ENCODE measurements at places on chromosomes 6 and 20.

DNA sequence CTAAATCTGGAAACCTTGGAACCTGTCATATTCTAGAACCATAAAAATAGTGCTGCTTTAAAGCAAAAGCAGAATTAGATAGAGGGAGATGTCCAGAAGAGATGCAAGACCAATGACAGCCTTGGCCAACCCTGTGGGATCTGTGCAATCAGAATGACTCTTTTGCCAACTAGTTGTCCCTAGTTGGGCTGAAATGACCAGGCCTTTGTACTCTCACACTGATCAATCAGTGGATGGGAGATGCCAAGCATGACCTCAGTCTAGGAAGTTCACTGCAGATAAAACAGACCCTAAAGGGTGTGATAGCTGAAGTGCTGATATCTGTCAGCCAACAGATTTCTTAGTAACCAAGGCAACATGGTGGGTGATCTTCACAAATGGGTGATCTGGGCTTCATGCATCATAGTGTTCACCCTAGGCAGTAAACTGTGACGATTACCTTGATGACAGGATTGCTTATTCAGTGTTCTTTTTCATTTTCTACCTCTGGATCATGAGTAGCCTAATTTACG is 52.1 kb downstream of the BCKDHB start:
- DNase-seq, result no peak

- DNase-seq, result no peak
Observed at GRCh38 chr20:22574545-22575086, 9.8 kb downstream of the FOXA2 start.

DNA sequence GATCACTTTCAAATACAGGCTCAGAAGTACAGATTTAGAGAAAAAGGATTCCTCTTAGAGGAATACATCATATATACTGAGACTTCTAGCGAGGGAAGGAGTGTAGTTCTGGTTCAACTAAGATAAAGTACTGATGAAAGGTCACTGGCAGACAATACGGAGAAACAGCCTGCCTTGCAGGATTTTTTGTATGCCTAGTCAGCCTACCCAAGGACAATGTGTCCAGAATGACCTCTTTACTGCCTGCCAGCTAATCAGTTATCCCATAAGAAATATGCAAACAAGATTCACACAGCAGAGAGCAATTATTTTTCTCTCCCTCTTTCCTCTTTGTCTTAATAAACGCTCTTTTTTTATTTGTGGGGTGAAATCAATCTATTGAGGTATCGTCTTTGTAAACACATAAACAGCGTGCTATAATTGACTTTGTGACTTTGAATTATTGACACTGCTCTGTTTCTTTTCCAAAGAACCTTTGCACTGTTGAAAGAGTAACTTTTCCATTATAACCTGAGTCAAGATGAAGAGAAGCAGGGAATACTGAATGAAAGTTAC is 1.4 kb upstream of the TSPYL4 start:
- no peak for DNase-seq

- peak; percentile 56 for DNase-seq
Observed at GRCh38 chr6:116268589-116269293, 11.0 kb downstream of the TSPYL1 start.

DNA sequence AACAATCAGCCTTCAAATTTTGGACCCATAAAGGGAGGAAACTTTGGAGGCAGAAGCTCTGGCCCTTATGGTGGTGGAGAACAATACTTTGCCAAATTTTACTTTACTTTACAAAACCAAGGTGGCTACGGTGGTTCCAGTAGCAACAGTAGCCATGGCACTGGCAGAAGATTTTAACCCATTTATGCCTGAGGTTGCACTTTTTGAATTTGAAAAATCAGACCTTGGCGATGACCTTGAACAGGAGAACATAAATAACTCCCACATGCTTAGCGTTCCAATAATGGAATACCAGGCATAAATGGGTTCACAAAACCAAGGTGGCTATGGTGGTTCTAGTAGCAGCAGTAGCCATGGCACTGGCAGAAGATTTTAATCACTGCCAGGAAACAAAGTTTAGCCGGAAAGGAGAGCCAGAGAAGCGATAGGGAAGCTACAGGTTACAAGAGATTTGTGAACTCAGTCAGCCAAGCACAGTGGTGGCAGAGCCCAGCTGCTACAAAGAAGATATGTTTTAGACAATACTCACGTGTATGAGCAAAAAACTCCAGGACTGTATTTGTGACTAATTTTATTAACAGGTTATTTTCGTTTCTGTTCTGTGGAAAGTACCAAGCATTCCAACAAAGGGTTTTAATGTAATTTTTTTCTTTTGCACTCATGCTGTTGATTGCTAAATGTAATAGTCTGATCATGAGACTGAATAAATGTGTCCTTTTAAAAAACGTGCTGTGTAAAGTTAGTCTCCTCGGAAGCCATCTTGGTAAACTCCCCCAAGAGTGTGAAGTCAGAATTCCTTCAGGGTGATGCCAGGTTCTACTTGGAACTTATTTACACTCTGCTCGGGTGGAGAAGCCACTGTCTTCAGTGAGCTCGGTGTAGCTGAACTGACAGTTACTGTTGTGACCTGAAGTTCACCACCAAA is 6.7 kb downstream of the SFT2D1 start:
- no peak for DNase-seq

DNA sequence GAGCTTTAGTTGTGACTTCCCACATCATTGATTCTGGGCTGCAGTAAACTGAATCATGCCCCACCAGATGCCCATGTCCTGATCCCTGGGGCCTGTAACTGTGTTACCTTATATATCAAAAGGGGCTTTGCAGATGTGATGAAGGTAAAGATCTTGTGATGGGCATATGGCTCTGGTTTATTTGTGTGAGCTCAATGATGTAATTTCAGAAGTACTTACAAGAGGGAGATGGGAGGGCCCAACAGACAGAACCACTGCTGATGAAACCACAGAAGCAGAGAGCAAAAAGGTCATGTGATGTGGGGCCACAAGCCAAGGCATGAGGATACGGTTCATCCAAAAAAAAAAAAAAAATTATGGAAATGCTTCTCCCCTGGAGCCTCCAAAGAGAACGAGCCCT is 118.7 kb downstream of the TOX2 start:
- DNase-seq, result no peak

GRCh38 chr6:46191961-46192360 is 21.2 kb upstream of the ENPP5 start:
- DNase-seq, result no peak

DNA sequence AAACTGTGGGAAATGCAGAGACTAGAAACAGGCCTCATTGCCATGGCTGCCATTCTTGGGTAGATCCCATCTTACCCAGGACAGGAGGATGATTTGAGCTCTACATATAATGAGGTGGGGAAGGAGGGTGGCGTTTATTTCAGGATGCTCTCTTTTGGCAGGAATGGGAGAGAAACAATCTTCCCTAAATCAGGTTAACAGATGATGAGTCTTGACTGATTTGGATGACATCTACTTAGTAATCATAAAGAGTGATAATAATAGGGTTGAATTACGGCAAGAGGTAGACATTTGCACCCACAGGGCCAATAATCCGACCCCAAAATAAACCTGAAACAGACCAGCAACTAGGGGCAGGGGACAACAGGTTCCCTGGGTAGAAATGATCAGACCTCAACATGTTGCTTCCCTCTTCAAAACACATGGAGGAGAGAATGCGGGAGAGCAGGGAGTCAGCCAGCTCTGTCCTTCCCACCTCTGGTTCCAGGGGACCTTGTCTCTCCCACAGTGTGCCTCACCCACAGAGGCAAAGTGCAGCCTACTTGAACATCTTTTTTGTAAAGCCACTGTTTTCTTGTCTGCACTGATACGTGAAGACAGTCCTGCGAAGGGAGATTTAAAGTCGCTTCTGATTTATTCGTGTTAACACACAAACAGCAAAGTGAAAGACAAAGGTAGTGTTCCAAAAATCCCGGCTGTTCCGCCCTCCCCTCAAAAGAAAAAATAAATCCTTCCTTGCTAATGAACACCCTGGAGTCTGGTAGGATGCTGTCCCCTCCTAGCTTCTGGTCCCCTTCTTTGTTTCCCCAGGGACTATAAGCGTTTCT is 3.9 kb downstream of the FOXQ1 start:
- no peak for DNase-seq

DNA sequence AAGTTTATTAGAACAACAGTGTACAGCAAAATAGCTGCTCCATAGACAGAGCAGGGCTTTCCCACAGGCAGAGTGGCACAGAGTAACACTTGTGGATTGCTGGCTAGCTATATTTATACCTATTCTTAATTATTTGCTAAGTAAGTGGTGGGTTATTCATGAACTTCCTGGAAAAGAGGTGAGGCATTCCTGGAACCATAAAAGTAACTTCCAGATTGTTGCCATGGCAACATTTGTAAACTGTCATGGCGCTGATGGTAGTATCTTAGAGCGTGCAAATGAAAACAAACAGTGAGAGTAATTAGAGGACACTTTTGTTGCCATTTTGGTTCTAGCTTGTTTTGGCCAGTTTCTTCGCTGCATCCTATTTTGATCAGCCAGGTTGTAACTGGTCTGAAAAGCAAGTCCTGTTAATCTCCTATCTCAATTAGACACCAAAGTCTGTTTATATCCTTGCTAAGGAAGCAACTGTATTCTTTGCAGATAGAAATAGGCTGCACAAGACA is 23.9 kb downstream of the DEFB114 start:
- DNase-seq, result peak; percentile 3

DNA sequence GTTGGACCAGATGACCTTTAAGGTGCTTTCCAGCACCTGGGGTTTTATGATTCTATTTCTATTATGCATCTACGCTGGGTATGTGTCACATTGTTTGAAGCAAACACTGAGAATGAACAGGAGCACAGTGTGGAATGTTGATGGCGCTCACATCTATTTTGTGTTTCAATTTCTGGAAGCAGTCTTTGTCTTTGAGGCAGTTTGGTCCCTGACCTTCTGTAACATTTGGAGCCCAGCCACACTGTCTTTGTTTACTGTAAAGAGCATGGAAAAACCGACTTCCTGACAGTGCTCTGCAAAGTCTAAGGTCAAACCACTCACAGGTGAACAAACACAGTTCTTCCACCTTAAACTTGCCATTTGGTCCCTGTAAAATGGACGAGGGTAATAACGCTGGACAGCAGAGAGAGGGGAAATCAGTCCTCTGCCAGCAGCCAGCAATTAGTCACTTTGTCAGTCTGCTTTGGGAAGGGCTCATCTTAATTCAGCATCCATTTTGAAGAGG is 155.5 kb downstream of the PRL start:
- no peak for DNase-seq

GRCh38 chr6:158808941-158809678 is 10.1 kb downstream of the EZR start:
- DNase-seq, result no peak

DNA sequence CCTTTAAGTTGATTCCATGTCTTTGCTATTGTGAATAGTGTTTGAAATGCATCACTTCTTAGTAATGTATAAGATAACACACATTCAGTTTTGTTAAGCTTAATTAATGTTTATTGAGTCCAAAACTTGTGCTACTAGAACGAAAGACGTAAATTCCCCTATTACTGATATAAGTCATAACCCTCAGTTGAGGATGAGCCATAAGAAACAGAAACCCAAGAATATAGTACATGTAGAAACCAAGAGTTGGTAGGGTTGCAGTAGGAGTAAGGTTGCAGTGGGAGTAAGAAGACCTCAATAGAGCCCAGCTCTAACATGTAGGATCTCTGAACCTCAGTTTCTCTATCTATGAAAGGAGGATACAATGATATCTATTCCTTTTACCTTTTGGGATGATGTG is 19.3 kb downstream of the CITED2 start:
- no peak for DNase-seq

GRCh38 chr6:143123081-143123480 is 62.4 kb downstream of the AIG1 start:
- DNase-seq, result no peak

GRCh38 chr6:165936096-165936495 is 231.6 kb downstream of the TBXT start:
- DNase-seq, result no peak

GRCh38 chr6:26607434-26608230 is 10.9 kb downstream of the ABT1 start:
- DNase-seq, result peak; percentile 75

- no peak for DNase-seq
Observed at GRCh38 chr6:55643861-55644260, 64.9 kb upstream of the HMGCLL1 start.

DNA sequence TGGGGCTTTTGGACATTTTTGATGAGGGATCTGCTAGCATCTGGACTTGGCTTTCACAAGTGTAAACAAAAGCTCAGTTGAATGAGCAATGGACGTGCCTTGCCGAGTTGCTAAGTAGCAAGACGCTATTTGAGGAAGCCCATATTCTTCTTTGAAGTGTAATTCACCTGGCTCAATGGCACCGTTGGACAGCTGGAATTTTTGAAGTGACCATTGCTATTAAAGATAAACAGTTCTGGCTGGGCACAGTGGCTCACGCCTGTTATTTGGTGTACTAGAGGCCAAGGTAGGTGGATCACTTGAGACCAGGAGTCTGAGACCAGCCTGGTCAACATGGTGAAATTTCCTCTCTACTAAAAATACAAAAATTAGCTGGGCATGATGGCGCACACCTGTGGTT is 88.8 kb upstream of the SOX4 start:
- peak; percentile 44 for DNase-seq

DNA sequence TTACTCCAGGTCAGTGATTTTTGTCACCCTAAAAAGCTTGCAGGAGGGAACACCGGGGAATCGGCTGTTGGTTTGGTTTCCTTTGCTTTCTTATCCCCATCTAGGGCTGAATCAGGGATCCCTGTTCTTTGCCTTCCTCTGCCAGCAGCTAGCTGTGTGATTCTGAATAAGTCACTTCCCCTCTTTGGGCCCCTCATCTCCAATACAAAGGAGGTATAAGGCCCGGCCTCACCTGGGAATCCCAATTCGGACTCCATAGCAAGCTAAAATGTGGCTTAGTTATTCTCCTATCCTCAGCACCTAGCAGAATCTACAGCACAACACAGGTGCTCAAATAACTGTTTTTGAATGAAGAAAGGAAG is 18.5 kb upstream of the ARMC12 start:
- DNase-seq, result no peak

GRCh38 chr6:85044361-85044760 is 280.0 kb upstream of the TBX18 start:
- no peak for DNase-seq

DNA sequence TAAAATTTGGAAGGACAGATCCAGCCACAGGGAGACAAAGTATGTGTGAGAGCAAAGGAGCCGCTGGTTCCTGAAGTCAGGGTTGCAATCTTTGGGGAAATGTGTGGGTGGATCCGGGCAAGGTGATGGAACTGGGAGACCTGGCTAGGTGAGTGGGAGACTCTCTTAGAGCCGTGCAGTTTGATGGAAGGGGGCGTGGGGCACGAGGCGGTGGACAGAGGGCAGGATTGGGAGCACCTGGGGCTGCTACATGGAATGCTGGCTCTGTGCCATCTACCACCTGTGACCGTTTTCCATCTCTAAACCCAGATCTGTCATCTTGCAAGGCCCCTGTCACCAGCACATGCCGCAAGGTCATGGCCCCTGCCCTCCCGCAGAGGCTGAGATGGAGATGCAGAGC is 268.4 kb downstream of the SMOC2 start:
- no peak for DNase-seq

- DNase-seq, result no peak
Observed at GRCh38 chr6:77324866-77325265, 138.4 kb downstream of the HTR1B start.
